ENCODE measurements at places on chromosomes 2 and 18.

- DNase-seq = peak; percentile 18
Measured at GRCh38 chr18:45974088-45974536, 7.0 kb upstream of the EPG5 start.

- DNase-seq = no peak
Measured at GRCh38 chr18:12248926-12249720, 5.0 kb upstream of the CIDEA start.

DNA sequence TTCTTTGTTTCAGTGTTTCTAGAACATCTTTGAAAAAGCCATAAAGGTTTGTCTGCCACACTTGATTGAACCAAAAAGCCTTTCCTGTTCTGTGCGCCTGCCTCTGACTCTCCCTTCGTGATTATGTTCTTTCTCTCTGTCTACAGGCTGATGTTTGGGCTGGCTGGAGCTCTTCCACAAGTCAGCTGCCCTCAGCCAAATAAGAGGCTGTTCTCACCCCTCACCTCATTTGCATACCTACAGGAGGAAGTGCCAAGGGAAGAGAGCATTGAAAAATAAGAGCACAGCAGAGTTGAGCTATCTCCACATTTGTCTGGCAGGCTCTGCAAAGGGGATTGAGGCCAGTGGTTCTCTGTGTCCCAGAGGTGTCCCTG is 15.8 kb downstream of the INPP5D start:
- no peak for DNase-seq

DNA sequence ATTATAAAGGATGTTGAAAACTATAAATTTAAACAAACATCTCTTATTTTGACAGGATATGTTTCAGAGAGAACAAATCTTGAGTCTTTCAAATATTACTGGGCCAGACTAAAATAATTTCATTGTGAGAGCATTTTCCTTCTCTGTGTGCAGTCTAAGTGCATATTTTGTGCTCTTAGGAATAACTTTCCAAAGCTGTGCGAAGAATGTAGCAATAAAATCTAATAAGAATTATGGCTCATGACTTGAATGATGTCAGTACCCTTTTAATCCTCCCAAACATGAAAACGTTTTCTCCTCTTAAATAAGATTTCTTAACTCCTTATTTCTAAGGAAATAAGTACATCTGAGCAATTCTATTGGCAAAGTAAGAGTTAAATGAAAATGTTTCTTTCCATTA is 76.2 kb upstream of the EFEMP1 start:
- no peak for DNase-seq

- DNase-seq = no peak
Measured at GRCh38 chr2:105385731-105386540, 12.9 kb downstream of the FHL2 start.

DNA sequence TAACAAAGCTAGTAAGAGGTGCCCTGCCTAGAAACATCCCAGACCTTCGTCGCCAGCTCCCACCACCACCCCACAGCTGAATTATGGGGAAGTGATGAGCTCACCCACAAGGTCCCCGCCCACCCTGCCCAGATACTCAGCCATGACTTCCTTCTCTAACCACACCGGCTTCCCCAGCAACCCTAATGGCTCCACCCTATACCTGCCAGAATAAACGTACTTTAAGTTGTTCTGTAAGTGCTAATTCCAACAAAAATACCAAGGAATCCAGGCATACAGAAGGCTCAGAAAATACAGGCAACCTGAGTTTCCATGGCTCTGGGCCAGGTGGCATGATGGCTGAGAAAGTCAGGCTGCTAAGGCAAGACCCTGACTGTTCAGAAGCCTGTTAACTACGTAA is 39.1 kb downstream of the TMEM163 start:
- no peak for DNase-seq

DNA sequence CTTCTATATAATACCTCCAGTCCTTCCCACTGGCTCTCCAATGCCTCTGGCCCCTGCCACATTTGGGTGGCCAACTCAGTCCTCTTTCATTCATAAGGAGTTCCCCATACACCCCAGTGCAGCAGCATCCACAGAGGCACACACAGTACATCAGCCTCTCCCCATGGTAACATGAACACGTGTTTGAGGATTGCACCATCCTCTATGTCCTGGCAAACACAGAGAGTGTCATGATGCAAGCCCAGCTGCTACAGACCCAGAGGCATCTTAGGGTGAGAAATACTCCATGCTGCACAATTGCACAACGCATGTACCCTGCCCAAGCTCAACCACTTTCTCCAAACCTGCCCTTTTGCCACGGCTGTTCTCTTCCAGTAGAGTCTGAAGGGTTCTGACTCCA is 11.5 kb downstream of the IGFBP5 start:
- peak; percentile 36 for DNase-seq

DNA sequence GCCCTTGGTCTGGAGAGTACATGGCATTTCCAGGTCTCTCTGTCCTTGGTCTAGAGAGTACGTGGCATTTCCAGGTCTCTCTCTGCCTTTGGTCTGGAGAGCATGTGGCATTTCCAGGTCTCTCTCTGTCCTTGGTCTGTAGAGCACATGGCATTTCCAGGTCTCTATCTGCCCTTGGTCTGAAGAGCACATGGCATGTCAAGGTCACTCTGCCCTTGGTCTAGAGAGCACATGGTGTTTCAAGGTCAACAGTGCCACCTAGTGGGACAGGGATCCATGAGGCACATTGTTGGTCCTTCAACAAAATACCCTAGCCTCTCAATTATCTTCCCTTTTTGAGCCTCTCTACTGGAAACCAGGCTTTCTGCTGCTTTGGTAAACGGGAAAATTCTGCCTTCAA is 250.2 kb downstream of the OTX1 start:
- DNase-seq = no peak

DNA sequence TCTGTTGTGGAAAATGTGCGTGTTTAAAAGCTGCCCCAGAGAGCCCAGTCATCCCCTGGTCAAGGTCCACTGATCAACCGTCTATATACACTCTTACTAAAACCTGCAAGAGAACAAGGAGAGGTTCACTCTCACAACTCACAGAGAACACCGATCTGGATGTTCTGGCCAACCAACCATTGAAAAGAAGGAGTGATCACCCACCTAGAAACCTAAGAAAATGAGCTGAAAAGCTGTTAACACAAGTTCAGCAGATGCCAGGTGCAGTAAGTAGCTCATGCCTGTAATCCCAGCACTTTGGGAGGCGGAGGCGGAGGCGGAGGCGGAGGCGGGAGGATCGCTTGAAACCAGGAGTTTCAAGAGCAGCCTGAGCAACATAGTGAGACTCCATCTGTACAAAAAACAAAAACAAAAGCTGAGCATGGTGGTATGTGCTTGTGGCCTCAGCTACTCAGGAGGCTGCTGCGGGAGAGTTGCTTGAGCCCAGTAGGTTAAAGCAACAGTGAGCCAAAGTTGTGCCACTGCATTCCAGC is 14.5 kb downstream of the ATG16L1 start:
- DNase-seq = no peak

DNA sequence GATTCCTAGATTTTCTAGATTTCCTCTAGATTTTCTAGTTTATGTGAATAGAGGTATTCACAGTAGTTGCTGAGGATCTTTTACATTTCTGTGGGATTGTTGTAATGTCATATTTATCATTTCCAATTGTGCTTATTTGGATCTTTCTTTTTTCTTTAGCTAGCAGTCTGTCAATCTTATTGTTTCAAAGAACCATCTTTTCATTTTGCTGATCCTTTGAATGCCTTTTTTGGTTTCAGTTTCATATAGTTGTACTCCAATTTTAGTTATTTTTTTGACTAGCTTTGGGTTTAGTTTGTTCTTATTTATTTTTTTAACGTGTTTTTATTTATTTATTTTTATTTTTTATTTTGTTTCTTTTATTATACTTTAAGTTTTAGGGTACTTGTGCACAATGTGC is 24.5 kb downstream of the CLIP4 start:
- no peak for DNase-seq

GRCh38 chr18:57437766-57438671 is 2.8 kb downstream of the ONECUT2 start:
- peak; percentile 26 for DNase-seq

DNA sequence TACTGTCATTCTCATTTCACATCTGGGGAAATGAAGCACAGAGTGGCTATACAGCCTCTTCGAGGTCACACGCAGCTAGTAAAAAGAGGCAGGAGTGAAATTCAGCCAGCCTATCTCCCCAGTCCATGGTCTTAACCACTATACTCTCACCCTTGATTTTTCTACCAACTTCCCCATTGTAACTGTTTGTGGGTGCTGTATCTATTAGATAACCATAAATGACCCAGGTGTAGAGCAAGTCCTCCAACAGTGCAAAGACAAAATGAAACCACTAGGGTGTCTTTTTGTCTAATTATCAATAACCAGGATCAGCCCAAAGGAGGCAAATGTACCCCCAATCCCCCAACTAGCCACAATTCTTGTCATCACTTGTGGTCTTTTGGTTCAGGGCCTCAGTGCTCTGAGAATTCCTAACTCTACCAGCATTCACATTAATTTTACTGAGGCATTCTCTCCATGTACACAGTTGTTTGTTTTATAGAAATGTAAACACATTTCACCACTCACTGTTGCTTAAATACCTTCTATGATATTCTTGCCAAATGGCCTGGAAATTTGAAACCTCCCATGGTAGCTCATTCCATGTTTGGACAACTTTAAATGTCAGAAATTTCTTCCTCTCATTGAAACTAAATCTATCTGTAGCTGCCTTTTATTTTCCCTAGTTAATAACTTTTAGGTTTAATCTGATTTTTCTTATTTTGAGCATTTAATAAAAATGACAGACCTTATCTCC is 58.7 kb downstream of the SLC40A1 start:
- DNase-seq = no peak

GRCh38 chr18:58784601-58785137 is 80.0 kb upstream of the ZNF532 start:
- no peak for DNase-seq

GRCh38 chr2:99891428-99891780 is 251.0 kb downstream of the AFF3 start:
- DNase-seq = no peak

DNA sequence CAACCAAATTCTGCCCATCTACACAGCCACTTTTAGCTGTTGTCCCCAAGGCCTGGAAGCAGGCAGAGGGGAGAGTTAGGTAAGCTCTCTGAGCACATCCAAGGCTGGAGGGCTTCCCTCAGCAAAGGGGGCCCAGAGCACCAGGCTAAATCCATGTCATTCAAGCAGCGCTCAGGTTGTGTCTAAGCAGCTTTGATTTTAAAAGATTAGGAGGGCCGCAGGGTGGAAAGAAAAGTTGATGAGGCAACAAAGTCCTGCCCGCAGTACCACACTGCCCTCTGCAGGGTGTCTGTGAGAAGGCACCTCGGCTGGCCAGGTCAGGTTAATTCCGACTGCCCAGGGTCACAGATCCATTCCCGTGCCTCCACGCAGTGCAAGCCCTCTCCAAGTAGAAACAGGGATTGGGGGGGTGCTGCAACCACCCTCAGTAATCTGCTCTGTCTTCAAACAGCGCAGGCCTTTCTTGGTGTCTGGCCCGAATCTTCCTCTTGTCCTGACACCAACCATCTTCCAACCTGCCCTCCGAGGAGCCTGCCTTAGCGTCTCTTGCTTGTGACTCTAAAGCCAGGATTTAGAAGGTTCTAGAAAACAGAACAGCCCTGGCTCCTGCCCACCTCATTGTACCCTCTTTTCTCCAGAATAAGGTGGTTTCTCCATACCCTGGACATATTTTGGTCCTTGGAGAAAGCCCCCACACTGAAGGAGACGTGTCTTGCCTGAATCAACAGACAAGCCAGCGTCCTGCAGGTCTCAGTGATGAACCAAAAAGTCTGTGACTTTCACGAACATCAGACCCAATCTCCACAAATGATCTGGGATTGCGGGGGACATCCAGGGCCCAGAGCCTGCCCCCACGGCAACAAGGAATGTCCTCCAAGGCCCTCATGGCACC is 289.2 kb downstream of the TNS1 start:
- peak; percentile 67 for DNase-seq

DNA sequence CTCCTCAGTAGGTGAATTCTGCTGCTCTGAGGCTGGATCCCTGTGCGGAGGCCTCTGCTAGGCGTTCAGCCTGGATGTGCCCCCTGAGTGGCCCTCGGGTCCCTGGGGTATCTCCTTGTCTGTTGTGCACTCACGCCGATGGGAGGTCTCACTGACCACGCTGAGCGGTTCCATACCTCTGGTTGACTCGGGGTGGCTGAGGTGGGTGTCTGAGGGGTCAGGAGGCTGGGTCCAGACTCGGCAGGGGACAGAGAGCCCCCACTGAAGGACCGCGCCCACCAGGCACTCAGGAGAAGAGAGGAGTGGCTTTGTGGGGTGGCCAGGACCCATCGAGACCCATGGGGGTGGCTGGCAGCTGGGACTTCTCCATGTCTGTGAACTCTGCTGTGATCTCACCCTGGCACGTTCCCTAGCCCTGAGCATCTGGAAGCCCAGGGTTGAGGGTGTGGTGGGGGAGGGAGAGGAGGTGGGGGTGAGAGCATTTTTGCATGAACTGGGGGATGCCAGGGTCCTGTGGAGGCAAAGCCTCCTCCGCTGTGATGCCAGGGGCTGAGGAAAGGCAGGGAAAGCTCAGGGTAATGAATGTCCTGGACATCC is 53.7 kb downstream of the TWIST2 start:
- DNase-seq = no peak
